ENCODE measurements at places on chromosomes 2 and 18.

- no peak for DNase-seq
These were observed 210.2 kb downstream of the PAX3 start for GRCh38 chr2:222088561-222088960.

DNA sequence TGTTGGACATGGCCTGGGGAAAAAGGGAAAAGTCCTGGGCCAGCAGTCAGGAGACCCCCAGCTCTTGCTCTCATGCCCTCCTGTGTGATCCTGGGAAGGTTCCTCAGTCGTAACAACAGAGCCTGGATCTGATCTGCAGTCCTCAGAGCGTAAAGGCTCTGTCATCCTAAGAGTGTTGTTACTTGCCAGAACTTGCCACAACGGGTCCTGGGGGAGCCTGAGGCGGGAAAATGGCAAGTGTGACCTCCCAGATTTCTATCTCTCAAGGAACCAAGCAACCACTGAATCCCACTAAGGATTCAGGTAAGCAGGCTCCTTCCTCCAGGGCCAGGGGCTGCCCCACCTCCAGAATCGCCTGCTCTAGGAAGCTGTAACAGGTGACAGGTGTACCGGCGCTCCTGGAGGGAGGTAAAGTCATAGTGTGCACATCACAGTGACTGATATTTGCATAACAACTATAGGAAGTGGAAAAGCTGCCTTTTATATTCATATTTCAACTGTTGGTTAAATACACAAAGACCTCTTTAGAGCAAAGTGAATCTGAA, 18.4 kb downstream of the HS1BP3 start:
- DNase-seq: no peak

DNA sequence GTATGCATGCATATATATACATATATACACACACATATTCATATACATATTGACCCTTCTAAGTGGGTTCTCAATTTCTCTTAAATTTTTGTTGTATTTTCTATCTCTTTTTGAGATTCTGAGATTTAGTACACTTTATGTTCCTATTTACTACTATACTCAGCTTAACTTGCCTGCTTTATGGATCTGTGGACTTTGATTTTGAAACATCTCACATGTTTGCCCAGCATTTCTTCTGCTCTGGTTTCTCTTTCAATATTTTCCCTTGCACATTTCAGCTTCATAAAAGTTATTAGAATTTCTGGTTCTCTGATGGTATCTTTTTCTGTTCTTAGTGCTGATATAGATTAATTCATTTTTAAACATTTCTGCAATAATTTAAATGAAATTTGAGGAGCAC, 380.6 kb downstream of the SPAG16 start:
- DNase-seq: no peak

- no peak for DNase-seq
These were observed 267.8 kb downstream of the CYRIA start for GRCh38 chr2:16397681-16398475.

Data from GM12891 (cell line).